ENCODE measurements at places on chromosomes 3 and 15.

DNA sequence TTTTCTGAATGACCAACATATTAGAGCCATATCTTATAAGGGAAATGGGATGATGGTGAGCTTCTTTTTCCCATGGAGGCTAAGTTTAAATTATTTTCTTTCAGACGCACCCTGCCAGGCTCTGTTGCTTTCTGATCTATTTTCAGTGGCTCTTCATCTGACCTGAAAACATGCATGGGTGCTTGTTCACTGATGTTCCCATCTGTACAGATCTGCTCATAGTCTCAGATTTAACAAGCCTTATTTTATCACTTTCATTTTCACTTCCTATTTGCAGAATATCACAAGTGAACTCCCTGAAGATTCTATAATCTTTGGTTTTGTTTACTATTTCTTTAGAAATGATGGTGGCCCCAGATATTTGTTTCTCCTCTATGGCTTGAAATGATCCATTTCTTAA lies 31.1 kb upstream of the SUCLG2 start:
- DNase-seq, result no peak

DNA sequence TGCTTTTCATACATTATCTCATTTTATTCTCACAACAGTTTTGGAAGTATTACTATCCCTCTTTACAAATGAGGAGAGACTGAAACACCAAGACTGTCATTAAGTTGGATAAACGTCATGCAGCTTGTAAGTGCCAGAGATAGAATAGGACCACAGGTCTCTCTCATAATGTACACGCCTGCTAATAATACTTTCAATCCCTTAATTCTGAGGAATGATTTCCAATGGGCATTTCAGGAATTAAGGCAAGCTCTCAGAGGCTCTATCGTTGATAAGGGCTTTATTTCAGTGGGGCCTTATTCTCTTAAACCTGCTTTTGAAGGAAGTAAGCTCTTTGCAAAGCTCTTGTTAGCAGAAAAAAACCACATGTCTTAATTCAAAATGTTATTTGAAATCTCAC lies 229.1 kb downstream of the NFKBIZ start:
- no peak for DNase-seq

DNA sequence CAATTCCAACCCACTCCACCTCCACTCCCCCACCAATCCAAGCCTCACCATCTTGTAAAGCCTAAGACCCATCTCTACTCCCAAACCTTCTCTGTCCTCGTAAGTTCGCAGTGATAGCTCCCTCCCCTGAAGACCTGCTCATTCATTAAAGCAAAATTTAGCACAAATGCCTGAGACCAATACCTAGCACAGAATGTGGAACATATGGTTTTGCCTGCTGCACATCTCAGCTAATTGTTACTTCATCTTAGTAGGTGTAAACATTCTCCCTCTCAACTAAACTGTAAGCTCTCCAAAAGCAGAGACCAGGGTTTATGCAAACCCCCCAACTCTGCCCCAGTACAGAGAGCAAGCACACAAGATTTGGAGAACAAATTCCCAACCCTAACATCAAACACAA lies 20.5 kb downstream of the DCLK3 start:
- no peak for DNase-seq

DNA sequence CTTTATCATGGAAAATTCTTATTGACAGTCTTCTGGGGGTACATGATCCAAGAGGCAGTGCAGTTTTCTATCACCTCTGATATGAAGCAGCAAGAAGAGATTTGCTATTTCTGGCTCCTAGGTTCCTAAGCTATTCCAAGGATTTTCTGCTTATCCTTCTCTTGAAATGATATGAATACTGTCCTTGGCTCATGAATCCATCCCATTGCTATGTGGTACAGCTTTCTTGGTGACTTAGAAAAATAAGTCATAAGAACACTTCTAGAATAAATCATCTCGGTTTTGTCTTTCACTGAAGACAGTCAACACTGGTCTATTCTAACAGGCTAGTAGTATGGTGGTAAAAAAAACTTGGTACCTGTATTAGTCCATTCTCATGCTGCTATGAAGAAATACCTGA lies 333.6 kb upstream of the RASGRP1 start:
- no peak for DNase-seq

GRCh38 chr15:69037977-69038376 lies 23.5 kb downstream of the NOX5 start:
- no peak for DNase-seq

GRCh38 chr3:197564097-197564843 lies 8.5 kb upstream of the BDH1 start:
- no peak for DNase-seq

GRCh38 chr15:41544650-41545015 lies 576 bp upstream of the RPAP1 start:
- no peak for DNase-seq

DNA sequence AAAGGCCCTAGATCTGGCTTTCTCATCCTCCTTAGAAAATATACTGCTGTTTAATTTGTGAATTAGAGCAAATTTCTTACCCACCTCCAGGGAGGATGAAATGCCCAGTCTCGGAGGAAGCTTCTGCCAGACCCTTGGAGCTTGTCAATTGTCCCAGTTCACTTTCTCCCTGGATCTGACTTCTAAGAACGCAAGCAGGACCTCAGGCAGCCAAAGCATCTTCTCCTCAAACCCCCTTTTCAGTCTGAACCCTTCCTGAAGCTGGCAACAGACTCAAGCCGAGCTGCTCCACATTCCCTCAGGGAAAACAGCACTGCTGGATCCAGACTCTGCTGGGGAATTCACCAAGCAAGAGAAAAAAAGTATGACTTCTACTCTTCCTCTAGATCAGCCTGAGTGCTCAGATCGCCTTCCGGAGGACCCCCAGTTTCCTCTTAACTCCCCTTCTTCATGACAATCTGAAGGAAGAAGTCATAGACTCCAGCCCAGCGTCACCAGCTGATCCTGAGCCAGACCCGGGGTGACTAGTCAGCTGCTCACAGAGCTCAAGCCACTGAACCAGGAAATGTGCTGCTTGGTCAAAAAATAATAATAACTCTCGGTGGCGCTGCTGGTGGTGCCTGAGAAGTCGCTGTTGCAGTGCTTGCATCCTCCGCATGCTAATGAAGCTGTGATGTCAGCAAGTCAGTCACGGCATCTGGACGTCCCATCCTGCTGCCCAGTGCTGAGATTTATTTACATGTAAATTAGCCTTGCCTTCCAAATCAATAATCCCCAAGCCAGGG lies at the start of gene PRICKLE2:
Gene PRICKLE2 (minus strand): TSS at position 641 of the 785 bp plus-strand sequence. CDS start 26,539 bp downstream, outside the sequence.
- no peak for DNase-seq

DNA sequence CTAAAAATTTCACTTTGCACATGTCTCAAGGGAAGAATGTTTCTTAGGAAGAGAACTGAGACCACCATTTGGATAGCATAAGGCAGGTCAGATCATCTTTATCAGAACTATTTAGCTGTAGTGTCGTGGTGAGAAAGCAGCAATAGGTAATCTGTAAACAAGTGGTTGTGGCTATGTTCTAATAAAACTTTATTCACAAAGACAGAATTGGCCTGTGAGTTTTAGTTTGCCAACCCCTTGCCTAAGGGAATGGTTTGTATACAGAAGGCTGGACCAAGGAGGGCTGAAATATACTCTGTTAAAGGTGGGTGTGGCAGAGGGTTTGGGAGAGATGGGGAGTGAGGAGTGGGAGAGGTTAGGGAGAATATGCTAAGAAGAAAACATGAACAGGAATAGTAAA lies 10.6 kb upstream of the RBM5 start:
- no peak for DNase-seq

DNA sequence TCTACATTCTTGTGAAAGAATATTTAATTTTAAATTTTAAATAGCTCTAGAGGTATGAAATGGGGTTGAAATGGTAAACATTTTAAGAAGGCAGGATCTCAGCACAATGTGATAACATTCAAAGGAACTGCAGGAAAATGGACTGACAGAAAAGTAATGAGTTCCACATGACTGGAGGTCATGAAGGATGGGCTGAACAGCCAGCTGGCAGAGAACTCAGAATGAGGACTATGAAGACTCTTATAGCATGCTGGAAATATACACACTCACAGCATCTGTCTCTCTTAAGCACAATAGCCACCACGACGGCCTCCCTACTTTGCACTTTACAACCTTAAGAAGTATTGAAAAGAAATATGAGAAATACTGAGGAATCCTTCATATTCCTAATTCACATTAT lies 94.7 kb downstream of the TNIK start:
- no peak for DNase-seq

GRCh38 chr3:129606636-129607390 lies at the start of gene PLXND1:
TSS of gene PLXND1 (minus strand) at chr3:129606676. CDS start at chr3:129606639, 37 bp downstream.
- no peak for DNase-seq

DNA sequence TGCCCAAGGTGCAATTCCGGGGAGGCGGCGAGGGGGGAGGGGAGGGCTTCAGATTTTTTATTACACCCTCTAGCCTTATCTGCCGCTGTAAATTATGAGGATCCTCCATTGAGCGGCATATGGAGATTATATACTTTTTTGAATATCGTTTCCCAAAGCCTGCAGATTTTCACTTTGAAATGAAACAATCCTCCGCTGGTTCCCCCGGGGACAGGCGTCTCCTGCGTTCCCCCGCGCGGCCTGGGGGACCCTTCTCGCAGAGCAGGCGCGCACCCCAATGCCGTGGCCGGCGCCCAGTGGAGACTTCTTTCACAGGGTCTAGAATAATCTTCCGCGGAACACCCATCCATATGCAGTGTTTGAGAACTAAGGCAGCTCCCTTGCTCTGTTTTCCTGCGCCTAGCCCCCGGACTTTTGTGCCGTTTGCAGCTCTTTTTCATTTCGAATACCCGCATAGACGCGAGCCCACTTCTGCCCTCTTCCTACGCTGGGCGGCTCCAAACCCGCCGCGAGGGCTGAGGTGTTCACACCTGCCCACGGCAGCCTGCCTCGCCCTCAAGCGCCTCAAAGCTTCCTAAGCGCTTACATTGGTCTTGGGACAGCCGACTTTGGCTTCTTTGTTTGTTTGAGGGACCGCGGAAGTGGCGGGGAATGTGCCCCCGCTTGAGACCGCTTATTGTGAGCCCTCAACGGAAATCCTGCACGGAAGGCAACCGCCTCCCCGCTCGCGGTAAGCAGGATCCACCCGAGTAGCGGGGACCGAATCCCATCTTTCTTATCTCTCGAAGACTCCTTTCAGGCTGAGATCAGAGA lies 7.5 kb downstream of the SOX14 start:
- DNase-seq, result no peak

- no peak for DNase-seq
Observed at GRCh38 chr3:50320853-50321335, 1.7 kb downstream of the HYAL2 start.

GRCh38 chr15:98439523-98439942 lies 208.8 kb upstream of the IGF1R start:
- DNase-seq, result no peak

- no peak for DNase-seq
Observed at GRCh38 chr3:10407361-10407760, 86.4 kb upstream of the SEC13 start.

DNA sequence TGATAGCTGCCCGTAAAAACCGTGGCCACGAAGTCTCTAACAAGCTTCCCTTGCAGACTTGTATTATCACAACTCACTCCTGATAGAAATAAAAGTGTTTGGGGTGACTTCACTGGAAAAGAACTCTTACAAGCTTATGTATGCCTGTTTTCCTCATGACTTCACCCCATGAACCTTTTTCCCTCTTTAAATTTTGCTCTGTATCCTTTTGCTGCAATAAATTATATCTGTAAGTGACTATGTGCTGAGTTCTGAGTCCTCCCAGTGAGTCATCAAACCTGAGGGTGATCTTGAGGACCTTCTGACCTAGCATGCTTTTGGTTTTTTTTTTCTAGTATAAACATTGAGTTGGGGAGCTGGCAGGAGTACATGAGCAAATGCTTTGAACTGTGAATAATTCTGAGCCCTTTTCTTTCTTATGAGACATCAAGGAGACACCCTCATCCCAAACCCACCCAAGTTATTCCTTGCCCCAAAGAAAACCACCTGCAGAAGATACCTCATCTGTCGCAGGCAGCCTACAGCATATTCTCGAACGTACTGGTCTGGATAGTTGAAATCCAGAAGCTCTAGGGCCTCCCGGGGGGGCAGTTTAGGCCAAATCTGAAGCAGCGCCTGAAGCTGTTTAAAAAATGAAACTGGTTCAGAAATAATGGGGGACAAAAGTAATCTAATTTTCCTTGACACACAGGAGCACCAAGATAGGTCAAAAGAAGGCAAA lies 85.9 kb downstream of the FAIM start:
- DNase-seq, result no peak

DNA sequence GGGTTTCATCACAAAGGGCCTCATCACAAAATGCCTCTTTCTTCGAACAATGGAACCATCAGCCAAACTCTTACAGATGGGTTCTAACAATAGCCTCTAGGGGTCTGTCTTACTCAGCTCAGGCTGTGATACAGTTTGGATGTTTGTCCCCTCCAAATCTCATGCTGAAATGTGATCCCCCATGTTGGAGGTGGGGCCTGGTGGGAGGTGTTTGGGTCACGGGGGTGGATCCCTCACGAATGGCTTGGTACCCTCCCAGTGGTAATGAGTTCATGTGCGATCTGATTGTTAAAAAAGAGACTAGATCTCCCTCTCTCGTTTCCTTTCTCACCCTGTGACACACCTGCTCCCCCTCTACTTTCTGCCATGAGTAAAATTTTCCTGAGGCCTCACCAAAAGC lies 47.9 kb upstream of the LIPC start:
- DNase-seq, result no peak

DNA sequence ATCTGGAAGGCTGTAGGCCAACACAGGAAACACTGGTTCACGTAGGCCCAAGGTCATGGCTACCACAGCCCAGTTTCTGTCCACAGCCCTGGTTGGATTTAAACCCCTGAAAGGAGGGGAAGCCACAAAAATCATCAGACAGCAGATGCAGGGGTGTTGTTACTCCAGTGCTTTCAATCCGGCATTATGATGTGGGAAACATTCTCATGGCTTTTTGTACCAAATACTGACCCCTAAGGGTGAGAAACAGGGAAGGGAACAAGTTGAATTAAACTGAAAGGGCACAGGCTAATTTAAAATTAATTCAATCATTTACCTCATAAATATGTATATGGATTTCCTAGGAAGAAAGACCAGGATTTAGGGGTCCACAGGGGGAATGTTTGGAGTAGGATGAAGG lies 375.6 kb downstream of the CTNNB1 start:
- no peak for DNase-seq

DNA sequence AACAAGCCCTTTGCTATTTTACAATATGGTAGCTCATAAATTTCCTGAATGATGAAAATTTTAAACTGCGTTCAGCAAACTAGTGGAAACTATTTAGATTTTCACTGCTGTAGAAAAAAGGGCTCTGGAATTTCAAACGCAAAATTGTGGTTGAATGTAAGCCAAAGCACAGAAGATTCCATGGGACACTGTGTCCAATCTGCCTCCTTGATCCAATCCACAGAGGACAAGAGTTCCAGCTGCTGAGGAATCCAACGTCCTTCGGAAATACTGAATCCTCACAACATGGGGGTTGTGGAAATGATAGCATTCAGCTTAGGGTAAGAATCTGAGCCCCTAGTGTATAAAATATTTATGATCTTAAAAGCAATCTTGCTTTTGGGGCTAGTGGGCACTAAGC lies 161.0 kb downstream of the PLD1 start:
- no peak for DNase-seq

GRCh38 chr3:185726254-185726967 lies 98.4 kb downstream of the IGF2BP2 start:
- DNase-seq, result no peak

- DNase-seq, result no peak
Observed at GRCh38 chr15:70164910-70165715, 67.4 kb upstream of the TLE3 start.

- DNase-seq, result no peak
Observed at GRCh38 chr15:99755692-99756409, 22.6 kb upstream of the LYSMD4 start.

- no peak for DNase-seq
Observed at GRCh38 chr15:67775998-67776397, 49.3 kb upstream of the SKOR1 start.
